Naive thymus-derived CD8-positive, alpha-beta T cell (primary cell): ENCODE measurements at places on chromosomes 2 and 18. TPM values are rescaled to one million over a fixed set of nuclear protein-coding genes. Genes with fewer than 3 reads are reported as not detected.

- no peak for DNase-seq
Observed at GRCh38 chr2:206820807-206821206, 55.4 kb downstream of the FASTKD2 start.

- DNase-seq = no peak
Observed at GRCh38 chr18:14031053-14031452, 101.2 kb downstream of the ZNF519 start.

DNA sequence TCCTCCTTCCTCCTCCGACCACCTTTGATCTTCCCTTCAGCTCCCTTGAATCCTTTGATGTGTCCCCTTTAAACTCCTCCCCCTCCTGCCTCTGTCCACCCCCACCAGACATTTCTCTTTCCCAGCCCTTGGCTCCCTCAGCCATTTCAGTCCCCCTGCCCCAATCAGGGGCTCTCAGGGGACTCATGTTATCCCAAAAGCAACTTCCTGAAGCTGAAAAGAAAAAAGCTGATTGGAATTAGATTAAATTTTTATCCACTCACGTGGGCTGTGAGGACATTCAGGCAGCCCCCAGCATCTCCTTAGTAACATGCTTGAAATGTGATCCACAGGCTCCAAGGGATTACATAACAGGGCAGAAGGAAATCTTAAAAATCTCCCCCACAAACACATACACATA is 81.3 kb downstream of the NEURL3 start:
- no peak for DNase-seq

- no peak for DNase-seq
Observed at GRCh38 chr18:78244779-78245178, 734.8 kb upstream of the SALL3 start.

GEN1 gene
- total RNA-seq = 7.9 TPM

- DNase-seq = no peak
Observed at GRCh38 chr2:18787726-18788125, 198.4 kb upstream of the NT5C1B start.

GRCh38 chr2:121534007-121534406 is 3.3 kb downstream of the RNU4ATAC start:
- no peak for DNase-seq

RBM44 gene
- 0.91 TPM for total RNA-seq

UGT1A8 gene
- total RNA-seq = not detected

PROC gene
- total RNA-seq = not detected

DLX1 gene
- total RNA-seq = not detected

DNA sequence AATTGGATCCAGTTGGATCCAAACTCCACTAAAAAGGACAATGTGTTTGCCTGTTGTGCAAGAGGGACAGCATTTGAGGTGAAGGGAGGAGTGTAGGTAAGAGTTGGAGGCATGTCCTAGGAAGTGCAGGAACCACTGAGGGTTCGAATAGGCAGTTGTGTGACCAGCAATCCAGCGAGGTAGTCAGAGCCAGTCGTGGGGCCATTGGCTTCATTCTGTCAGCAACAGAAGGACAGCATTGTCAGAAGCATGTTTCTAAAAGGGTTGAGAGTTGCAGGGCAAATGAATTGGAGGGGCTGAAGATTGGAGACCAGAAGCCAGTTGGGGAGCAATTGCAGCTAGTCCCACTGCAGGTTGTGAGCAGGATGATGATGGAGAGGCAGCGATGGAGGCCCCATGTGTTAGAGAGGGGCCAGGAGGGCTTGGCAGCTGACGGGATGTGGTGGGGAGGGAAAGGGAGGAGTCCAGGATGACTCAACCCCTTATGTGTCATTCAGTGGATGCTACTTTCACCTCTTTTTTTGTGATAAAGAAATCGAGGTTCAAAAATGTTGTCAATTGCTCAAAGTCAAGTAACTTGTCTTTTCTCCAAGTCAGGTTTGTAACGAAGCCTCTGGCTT is 96.7 kb upstream of the SIX3 start:
- DNase-seq = no peak

LYPD6 gene
- not detected for total RNA-seq

DNA sequence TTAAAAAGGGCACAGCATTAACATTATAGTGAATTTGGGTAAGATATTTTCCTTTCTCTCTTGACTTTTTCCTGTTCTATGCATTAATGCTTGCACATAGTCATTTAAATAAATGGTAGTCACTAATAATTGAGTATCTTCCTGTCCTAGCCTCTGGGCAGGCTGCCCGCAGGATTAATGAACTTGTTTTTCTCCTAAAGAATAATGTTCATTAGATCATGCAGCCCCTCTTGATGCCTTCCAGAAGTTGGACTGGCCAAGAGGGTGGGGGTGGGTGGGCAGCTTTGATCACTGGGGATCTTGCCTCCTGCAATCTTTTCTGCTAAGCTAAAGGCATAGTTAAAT is 514.5 kb upstream of the CDH2 start:
- no peak for DNase-seq

- DNase-seq = no peak
Observed at GRCh38 chr18:48228301-48228715, 180.9 kb downstream of the ZBTB7C start.

CCL20 gene
- not detected for total RNA-seq

RAX gene
- total RNA-seq = not detected

DNA sequence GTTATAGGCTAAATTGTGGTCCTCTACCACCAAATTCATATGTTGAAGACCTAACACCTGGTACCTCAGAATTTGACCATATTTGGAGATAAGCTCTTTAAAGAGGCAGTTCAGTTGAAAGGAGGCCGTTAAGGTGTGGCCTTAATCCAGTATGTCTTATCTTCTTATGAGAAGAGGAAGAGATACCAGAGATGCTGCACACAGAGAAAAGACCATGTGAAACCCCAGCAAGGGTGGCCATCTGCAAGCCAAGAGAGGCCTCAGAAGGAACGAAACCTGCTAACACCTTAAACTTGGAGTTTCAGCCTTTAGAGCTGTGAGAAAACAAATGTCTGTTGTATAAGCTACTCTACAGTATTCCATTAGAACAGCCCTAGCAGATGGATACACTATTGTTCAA is 528.1 kb upstream of the DCC start:
- no peak for DNase-seq

SCN7A gene
- not detected for total RNA-seq

- DNase-seq = peak; percentile 95
Observed at GRCh38 chr2:203706403-203706802, at the start of gene CD28. Gene CD28, plus strand, starts transcription at chr2:203706639. Its CDS starts 58 bp downstream, at chr2:203706697.
